ENCODE measurements at places on chromosomes 4 and X.

GRCh38 chr4:173013232-173013930 is 155.2 kb upstream of the GALNT7 start:
- H3K4me3 ChIP-seq = no peak overlapping the region
- H3K36me3 ChIP-seq = no peaks in the 10 kb centered on the region

- H3K4me3 ChIP-seq = no peak overlapping the region
- no peak for DNase-seq
- no peaks in the 10 kb centered on the region for H3K36me3 ChIP-seq
Observed at GRCh38 chr4:8849266-8850073, 22.2 kb downstream of the HMX1 start.

GRCh38 chrX:40383969-40384368 is 196.8 kb upstream of the ATP6AP2 start:
- no peak overlapping the region for H3K4me3 ChIP-seq
- H3K27me3 ChIP-seq = no peaks in the 10 kb centered on the region
- no peaks in the 10 kb centered on the region for H3K4me1 ChIP-seq
- H3K27ac ChIP-seq = no peak overlapping the region
- no peak for DNase-seq
- no peaks in the 10 kb centered on the region for H3K36me3 ChIP-seq

GRCh38 chr4:38664706-38665401 is 855 bp downstream of the KLF3 start:
- DNase-seq = peak; percentile 72
- H3K27me3 ChIP-seq = no peaks in the 10 kb centered on the region
- H3K4me3 ChIP-seq = peak overlapping the region; percentile 95
- peak overlapping the region; percentile 100 for H3K27ac ChIP-seq
- peaks cover 46% of the 10 kb centered on the region for H3K4me1 ChIP-seq

- H3K27me3 ChIP-seq = no peaks in the 10 kb centered on the region
- DNase-seq = no peak
- H3K27ac ChIP-seq = no peak overlapping the region
- no peaks in the 10 kb centered on the region for H3K4me1 ChIP-seq
- H3K4me3 ChIP-seq = no peak overlapping the region
Observed at GRCh38 chr4:141788169-141788915, 152.0 kb downstream of the IL15 start.

DNA sequence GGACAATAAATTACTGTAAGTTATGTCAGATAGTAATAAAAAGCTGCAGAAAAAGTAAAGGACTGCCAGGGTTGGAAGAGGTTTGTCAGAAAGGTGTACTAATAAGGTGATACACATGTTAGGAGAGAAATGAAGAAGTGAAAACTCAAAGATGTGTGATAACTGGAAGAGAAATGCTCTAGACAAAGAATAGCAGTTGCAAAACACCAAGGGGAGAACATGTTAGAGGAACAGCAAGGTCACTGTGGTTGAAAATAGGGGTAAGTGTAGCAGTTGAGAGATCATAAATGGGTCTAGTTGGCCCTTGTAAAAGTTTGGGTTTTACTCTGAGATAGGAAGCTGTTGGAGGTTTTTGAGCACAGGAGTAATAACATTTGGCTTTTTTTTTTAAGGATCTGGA is 46.9 kb downstream of the HSPA4L start:
- H3K36me3 ChIP-seq = no peaks in the 10 kb centered on the region
- H3K27ac ChIP-seq = no peak overlapping the region
- no peaks in the 10 kb centered on the region for H3K27me3 ChIP-seq
- DNase-seq = no peak
- no peaks in the 10 kb centered on the region for H3K4me1 ChIP-seq

DNA sequence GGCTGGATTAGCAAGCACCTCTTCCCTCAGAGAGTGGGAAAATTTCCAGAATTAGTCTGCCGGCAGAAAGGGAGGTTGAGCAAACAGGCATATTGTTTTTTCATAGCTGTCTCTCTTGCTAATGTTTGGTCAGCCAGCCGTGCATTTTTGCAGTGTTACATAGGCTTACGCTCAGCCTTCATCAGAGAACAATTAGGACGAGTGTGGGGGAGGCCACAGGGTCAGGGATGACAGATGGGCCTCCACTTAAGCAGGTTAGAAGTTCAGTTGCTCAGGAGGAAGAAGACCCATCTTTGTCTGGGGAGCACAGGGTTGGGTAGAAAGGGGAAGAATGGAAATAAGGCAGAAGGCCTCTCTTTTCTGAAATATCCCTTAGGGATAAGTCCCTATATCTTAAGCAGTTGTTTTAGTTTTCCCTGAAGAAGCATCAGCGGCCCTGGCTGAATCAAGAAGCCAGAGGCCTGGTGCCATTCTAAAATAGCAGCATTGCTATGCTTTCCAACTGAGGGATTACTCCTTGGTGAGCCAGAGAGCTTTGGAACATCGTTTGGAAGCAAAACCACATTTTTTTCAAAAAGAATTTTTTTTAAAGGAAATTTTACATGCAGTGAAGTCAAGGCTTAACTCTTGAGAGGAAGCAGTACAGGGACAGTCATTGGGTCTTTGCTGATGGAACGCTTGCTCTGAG is 118.8 kb downstream of the SMIM20 start:
- H3K27me3 ChIP-seq = no peaks in the 10 kb centered on the region
- no peaks in the 10 kb centered on the region for H3K36me3 ChIP-seq
- peaks cover 12% of the 10 kb centered on the region for H3K4me1 ChIP-seq
- DNase-seq = no peak

- no peaks in the 10 kb centered on the region for H3K27me3 ChIP-seq
- no peaks in the 10 kb centered on the region for H3K4me1 ChIP-seq
- DNase-seq = no peak
- H3K36me3 ChIP-seq = no peaks in the 10 kb centered on the region
- no peak overlapping the region for H3K27ac ChIP-seq
Observed at GRCh38 chr4:15575966-15576365, 79.2 kb downstream of the FBXL5 start.

DNA sequence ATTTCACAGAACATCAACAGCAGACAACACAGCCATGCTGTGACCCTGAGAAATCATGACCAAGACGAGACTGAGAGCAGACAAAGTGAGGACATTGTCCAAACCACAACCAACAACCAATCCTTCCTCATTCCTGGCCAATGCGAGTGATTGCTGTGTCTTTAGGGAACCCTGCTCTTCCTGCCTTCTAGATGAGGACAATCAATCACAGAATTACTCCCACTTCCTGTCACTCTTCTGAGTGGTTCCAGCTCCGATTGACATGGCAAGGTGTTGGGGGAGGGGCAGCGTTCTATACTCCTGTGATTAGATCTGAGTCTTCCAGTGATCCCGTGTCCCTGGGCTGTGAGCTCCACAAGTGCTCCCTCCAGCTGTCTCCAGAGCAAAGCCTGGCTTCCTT is 227.8 kb downstream of the STIM2 start:
- H3K36me3 ChIP-seq = no peaks in the 10 kb centered on the region
- no peak for DNase-seq
- H3K27me3 ChIP-seq = peaks cover 59% of the 10 kb centered on the region
- peaks cover 7% of the 10 kb centered on the region for H3K4me1 ChIP-seq
- H3K4me3 ChIP-seq = no peak overlapping the region

GRCh38 chrX:133213117-133213516 is 5.0 kb downstream of the TFDP3 start:
- no peak overlapping the region for H3K4me3 ChIP-seq
- H3K27me3 ChIP-seq = no peaks in the 10 kb centered on the region
- DNase-seq = no peak
- H3K4me1 ChIP-seq = no peaks in the 10 kb centered on the region
- no peak overlapping the region for H3K27ac ChIP-seq
- no peaks in the 10 kb centered on the region for H3K36me3 ChIP-seq

GRCh38 chr4:98314791-98315565 is 53.8 kb downstream of the RAP1GDS1 start:
- no peak overlapping the region for H3K27ac ChIP-seq
- no peak overlapping the region for H3K4me3 ChIP-seq
- DNase-seq = no peak
- no peaks in the 10 kb centered on the region for H3K4me1 ChIP-seq

GRCh38 chrX:148229801-148230303 is 248.7 kb downstream of the FMR1NB start:
- no peaks in the 10 kb centered on the region for H3K4me1 ChIP-seq
- H3K36me3 ChIP-seq = no peaks in the 10 kb centered on the region
- no peaks in the 10 kb centered on the region for H3K27me3 ChIP-seq

GRCh38 chrX:39736216-39737211 is 361.2 kb downstream of the BCOR start:
- peaks cover 1% of the 10 kb centered on the region for H3K4me1 ChIP-seq
- no peaks in the 10 kb centered on the region for H3K27me3 ChIP-seq
- DNase-seq = peak; percentile 53
- H3K27ac ChIP-seq = peak overlapping the region; percentile 12

GRCh38 chrX:121641560-121641959 is 594.1 kb downstream of the GLUD2 start:
- H3K36me3 ChIP-seq = no peaks in the 10 kb centered on the region
- no peaks in the 10 kb centered on the region for H3K4me1 ChIP-seq
- no peak overlapping the region for H3K27ac ChIP-seq

DNA sequence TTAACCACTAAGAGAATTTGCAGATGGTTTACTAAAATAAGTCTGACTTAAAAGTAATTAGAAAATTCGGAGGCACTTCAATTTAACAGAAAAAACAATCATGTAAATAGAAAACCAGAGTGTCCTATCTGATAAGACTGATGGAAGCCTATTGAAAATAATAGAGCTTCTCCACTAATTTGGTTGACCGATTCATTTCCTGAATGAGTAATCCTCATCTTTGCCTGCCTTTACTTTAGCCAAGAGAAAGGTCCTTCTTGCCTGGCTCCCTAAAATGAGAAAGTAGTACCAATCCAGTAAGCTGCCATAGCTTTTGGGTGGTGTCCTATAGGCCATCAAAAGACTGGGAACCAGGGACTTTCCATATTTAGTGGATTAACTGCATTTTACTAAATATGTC is 48.4 kb downstream of the KCNIP4 start:
- no peak overlapping the region for H3K27ac ChIP-seq
- no peaks in the 10 kb centered on the region for H3K4me1 ChIP-seq
- no peak overlapping the region for H3K4me3 ChIP-seq
- DNase-seq = no peak

- H3K36me3 ChIP-seq = no peaks in the 10 kb centered on the region
- H3K4me3 ChIP-seq = no peak overlapping the region
- H3K27me3 ChIP-seq = no peaks in the 10 kb centered on the region
- no peak overlapping the region for H3K27ac ChIP-seq
- H3K4me1 ChIP-seq = no peaks in the 10 kb centered on the region
- no peak for DNase-seq
Observed at GRCh38 chrX:68710870-68711576, 63.6 kb downstream of the STARD8 start.

DNA sequence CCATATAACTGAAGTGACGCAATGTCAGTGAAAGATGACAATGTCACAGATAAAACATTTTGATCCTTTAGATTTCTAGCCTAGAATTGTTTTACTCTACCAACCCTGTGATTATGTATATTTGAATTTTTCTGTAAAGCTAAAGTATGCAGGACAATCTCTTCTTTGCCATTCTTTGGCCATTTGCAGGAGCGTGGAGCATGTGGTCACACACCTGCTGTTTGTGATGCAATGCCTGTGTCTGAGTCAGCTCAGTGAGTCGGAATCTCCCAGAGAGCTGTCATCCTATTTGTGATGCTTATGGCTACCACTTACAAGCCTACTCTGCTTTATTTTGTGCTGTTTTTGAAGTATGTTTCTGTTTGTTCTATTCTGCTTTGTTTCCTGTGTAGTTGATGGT is 214.5 kb downstream of the NAF1 start:
- no peaks in the 10 kb centered on the region for H3K27me3 ChIP-seq
- no peak overlapping the region for H3K27ac ChIP-seq
- no peak overlapping the region for H3K4me3 ChIP-seq
- no peaks in the 10 kb centered on the region for H3K36me3 ChIP-seq

- no peak for DNase-seq
- H3K4me3 ChIP-seq = no peak overlapping the region
- no peaks in the 10 kb centered on the region for H3K4me1 ChIP-seq
- no peaks in the 10 kb centered on the region for H3K36me3 ChIP-seq
- no peak overlapping the region for H3K27ac ChIP-seq
Observed at GRCh38 chr4:140877781-140878180, 121.6 kb upstream of the TBC1D9 start.

GRCh38 chrX:47936224-47936939 is 67.4 kb downstream of the ZNF182 start:
- H3K27me3 ChIP-seq = no peaks in the 10 kb centered on the region
- no peak overlapping the region for H3K27ac ChIP-seq

DNA sequence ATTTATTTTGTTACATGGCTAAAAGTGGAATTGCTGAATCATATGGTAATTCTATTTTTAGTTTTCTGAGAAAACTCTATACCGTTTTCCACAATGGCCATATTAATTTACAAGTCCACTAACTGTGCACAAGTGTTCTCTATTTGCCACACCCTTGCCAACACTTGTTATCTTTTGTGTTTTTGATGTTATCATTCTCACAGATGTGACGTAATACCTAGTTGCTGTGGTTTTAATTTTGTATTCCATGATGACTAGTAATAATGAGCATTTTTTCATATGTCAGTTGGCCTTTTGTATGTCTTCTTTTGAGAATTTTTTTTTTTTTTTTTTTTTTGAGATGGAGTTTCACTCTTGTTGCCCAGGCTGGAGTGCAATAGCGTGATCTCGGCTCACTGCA is 164.2 kb upstream of the SPANXN4 start:
- no peaks in the 10 kb centered on the region for H3K36me3 ChIP-seq
- H3K27ac ChIP-seq = no peak overlapping the region
- no peak for DNase-seq
- H3K4me3 ChIP-seq = no peak overlapping the region

- H3K36me3 ChIP-seq = no peaks in the 10 kb centered on the region
- no peak overlapping the region for H3K27ac ChIP-seq
- DNase-seq = no peak
- no peaks in the 10 kb centered on the region for H3K4me1 ChIP-seq
- H3K27me3 ChIP-seq = no peaks in the 10 kb centered on the region
- H3K4me3 ChIP-seq = no peak overlapping the region
Observed at GRCh38 chr4:56261027-56261426, 126.3 kb downstream of the AASDH start.

DNA sequence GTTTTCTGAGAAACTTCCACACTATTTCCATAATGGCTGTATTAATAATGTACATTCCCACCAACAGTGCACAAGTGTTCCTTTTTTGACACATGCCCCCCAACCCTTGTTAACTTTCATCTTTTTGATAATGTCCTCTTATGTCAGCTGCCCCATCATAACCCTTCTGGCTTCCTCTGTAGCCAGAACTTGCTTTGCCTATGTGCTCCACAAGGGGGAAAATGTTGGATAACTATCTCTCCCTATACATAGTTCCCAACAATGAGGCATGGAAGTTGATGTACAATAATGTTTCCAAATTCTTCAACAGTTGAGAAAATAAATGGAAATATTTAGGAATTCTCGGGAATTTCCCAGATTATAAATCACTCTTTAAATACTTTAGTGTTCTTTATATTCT is 142.9 kb downstream of the ASB9 start:
- no peaks in the 10 kb centered on the region for H3K36me3 ChIP-seq
- H3K27ac ChIP-seq = no peak overlapping the region
- H3K4me3 ChIP-seq = no peak overlapping the region
- no peak for DNase-seq
- no peaks in the 10 kb centered on the region for H3K27me3 ChIP-seq

- H3K36me3 ChIP-seq = no peaks in the 10 kb centered on the region
- no peak for DNase-seq
- H3K27ac ChIP-seq = no peak overlapping the region
- H3K4me1 ChIP-seq = no peaks in the 10 kb centered on the region
Observed at GRCh38 chr4:172751550-172751949, 417.1 kb upstream of the GALNT7 start.

GRCh38 chrX:23554304-23554703 is 113.0 kb upstream of the PRDX4 start:
- no peaks in the 10 kb centered on the region for H3K36me3 ChIP-seq
- H3K27ac ChIP-seq = no peak overlapping the region
- H3K27me3 ChIP-seq = no peaks in the 10 kb centered on the region

- no peak overlapping the region for H3K27ac ChIP-seq
- no peak for DNase-seq
- no peaks in the 10 kb centered on the region for H3K27me3 ChIP-seq
- H3K4me1 ChIP-seq = no peaks in the 10 kb centered on the region
Observed at GRCh38 chr4:77488882-77489281, 116.7 kb upstream of the CXCL13 start.
